ENCODE measurements at places on chromosomes 2 and 18.

DNA sequence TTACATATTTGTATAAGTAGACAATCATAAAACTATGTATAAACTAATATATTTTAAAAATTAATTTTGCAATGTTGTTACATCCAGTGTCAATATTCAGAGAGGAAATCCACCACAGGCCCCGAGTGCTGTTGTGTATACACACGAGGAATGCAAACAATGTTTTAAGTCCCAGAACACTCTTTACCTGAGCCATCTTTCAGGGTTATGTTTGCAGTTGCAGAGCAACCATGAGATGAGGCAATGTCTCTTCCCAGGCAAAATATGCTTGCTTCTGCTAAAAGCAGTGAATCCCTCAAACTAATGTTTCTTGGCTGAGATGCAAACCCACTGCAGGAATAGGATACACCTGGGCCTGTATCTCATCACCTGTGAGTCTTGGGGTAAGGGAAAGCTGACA lies 91.3 kb downstream of the ASXL2 start:
- DNase-seq, result no peak

GRCh38 chr2:102015399-102015798 lies 23.6 kb downstream of the IL1R2 start:
- no peak for DNase-seq

- no peak for DNase-seq
Observed at GRCh38 chr2:197378086-197378485, 56.7 kb downstream of the SF3B1 start.

DNA sequence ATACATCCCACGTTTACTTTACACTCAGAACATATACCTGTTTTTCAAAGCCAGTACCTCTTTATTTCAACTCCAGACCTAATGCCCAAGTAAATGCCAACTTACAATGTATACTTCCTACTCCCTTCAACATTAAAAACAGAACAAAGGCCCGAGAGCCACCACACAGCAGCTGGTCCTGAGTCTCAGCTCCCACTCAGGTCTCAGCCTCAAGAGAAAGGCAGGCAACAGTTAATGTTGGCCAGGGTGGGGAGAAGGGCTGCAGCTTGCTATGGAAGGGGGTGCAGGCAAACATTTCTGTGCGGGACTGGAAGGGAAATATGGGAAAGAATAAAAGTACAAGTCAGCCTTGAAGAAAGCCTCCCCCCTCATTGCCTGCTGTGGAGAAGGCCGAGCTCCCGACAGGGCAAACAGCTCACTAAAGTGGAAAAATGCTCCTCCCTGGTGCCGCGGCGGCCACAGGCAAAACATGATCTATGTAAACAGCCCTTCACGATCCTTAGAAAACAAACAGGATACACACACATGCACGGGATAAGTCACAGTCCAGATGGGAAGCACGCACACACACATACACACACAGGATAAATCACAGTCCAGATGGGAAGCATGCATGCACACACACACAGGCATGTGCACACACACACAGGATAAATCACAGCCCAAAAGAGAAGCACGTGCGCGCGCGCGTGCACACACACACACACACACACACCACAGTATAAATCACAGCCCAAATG lies 67.4 kb downstream of the ADNP2 start:
- DNase-seq, result no peak

GRCh38 chr2:188345020-188345419 lies 53.3 kb downstream of the GULP1 start:
- DNase-seq, result no peak

DNA sequence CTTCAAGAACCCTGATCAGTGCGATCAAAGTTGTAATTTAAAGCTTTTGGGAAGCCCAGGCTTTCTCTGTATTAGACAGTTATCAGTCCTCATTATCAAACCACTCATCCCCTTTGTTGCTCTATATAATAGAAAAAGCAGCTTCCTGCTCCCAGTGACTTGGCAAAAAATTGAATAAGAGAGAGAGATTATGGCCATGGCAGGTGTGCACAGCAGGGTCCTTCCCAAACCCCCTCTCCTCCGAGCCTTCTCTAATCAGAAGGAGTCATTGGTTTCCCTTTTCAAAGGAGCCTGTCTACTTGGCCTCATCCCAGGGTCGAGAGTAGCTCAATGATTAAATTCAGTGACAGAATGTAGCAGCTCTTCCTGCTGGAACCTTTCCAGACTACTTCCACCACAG lies 81.5 kb downstream of the SEMA4F start:
- no peak for DNase-seq

GRCh38 chr2:170216981-170217380 lies 39.0 kb downstream of the MYO3B start:
- no peak for DNase-seq

- no peak for DNase-seq
Observed at GRCh38 chr2:20771299-20771698, 51.6 kb downstream of the LDAH start.

GRCh38 chr18:64799376-64799775 lies 650.5 kb upstream of the LINC00305 start:
- no peak for DNase-seq

DNA sequence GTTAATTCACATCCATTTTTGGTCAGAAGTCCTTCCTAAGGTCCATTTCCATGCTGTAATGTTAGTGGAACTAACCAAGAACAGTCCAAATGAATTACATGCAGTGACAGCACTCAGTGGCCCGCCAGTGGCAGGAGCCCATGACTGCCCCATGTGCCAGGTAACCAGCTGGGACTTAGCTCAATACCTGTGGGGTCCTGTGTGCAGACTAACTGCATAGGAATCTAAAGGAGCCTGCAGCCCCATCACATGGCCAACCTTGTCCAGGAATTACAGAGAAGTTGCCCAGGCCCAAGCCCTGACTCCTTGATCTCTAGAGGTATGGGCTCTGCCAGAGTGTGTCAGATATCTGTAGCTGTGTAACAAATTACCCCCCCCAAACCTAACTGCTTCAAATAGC lies 35.4 kb upstream of the GPR17 start:
- no peak for DNase-seq

DNA sequence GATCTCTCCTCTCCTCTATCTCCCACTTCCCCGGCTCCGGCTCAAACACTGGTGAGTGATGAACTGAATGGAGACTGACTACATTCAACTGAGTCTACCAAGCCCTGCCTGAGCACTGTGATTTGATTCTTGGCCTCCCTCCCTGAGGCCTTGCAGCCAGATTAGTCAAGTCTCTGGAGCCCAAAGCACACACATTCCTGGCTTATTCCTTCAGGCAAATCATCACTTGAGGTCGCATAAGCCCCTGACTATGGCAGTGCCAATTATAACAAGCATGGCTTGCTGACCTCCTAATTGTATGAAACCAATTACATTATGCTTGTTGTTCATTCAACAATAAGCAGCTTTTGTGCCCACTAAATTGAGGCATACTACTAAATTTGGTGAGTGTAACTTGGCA lies 34.6 kb downstream of the EFEMP1 start:
- DNase-seq, result no peak

- no peak for DNase-seq
Observed at GRCh38 chr2:176873403-176873802, 339.2 kb upstream of the HNRNPA3 start.

DNA sequence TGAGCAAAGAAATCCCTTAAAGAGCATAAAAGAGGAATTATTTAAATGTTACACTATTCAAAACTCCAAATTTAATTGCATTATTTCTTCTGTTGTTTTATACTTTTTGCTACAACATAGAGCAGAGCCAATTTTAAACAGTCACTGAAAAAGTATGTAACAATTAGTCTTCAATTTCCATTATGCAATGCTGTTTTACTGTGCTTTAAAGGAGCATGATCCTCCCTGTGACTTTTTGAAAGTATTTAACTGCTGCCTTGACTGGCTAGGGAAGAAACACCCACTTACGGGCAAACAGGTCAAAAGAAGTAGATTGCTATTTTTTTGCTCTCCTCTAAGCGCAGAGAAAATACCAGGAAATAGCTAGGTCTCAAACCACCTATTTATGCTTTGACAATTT lies 217.4 kb upstream of the GCFC2 start:
- DNase-seq, result no peak

- no peak for DNase-seq
Observed at GRCh38 chr2:236551471-236552211, 18.0 kb upstream of the ACKR3 start.

- no peak for DNase-seq
Observed at GRCh38 chr2:170425281-170425751, 247.4 kb downstream of the MYO3B start.

DNA sequence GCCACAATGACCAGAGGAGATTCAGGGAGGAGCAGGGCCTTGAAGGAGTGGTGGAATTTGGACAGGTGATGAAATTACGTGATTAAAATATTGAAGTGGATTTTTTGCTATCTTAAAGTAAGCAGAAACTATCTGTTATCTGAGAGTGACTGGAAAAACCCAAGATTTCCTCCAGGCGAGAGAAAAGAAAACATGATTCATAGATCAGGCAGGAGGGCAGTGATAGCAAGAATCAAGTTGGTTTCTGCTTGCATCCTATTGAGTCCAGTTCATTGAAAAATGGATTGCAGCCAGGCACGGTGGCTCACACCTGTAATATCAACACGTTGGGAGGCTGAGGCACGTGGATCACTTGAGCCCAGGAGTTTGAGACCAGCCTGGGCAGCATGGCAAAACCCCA lies 127.8 kb downstream of the NXPH2 start:
- no peak for DNase-seq

DNA sequence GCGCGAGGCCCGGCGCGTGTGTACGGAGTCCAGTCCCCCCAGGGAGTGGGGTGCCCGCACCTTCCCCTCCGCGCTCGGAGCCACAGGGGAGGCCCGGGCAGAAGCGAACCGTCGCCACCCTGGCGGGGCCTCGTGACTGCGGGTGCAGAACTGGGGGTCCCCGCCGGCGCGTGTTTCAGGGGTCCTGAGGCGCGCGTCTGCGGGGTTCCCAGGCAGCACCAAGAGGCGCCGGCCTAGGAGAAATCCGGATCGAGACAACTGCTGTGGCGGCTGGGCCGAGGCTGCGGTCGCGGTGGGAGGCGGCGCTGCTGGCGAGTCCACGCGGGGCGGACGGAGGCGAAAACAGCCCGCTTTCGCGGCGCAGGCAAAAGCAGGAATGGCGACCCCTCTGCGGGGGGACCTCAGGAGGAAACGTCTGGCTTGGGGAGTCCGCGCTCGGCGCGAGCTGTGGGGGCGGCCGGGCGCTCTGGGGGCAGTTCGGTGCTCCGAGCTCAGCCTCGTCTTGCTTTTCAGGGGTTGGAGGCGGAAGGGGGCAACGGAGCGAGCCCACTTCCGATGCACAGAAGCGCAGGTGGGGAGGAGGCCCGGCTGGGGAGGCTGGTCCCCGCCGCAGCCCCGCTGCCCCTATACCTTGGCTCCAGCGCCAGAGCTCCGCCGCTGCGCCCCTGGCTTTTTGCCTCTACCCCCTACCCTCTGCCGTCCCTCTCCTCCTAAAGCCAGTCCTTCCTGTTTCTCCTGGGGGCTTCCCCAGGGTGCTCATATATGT lies 81.5 kb upstream of the LDLRAD4 start:
- DNase-seq, result no peak

- DNase-seq, result no peak
Observed at GRCh38 chr2:184830531-184830930, 232.2 kb downstream of the ZNF804A start.

- no peak for DNase-seq
Observed at GRCh38 chr18:52617931-52618330, 277.9 kb downstream of the DCC start.

DNA sequence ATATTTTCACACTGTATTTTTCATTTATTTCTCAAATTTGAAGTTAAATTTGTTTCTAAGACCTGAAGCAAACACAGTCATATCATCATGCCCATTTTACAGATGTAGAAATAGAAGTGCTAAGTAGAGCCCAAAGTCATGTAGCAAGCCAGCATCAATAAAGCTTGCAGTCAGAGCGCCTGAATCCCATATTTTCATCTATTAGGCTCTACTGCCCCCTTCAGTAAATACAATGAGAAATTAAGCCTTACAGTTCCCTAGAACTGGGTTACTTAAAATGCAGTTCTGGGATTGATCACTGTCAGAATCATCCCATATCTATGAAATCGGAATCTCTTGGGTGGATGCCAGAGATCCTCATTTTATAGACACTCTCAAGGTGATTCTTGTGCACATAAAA lies 419.9 kb downstream of the TGIF1 start:
- peak; percentile 70 for DNase-seq

DNA sequence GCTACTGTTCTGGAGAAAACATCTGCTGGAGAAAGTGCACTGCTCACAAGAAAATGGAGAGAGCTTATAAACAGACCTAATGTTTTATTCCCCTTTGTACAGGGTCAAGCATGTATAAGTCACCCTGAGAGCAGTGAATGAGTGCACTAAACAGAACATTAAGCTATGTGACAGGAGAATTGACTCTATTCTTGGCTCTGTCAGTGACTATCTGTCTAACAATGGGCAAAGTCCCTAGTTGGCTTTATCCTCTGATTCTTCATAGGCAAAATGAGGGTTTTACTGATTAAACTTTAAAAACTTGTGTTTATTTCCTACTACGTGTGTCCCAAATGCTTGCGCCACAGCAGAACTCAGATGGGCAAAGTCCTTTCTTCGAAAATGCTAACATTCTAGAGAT lies 655.1 kb upstream of the SLC39A10 start:
- DNase-seq, result no peak

GRCh38 chr2:114134146-114134545 lies 244.3 kb downstream of the ACTR3 start:
- no peak for DNase-seq

DNA sequence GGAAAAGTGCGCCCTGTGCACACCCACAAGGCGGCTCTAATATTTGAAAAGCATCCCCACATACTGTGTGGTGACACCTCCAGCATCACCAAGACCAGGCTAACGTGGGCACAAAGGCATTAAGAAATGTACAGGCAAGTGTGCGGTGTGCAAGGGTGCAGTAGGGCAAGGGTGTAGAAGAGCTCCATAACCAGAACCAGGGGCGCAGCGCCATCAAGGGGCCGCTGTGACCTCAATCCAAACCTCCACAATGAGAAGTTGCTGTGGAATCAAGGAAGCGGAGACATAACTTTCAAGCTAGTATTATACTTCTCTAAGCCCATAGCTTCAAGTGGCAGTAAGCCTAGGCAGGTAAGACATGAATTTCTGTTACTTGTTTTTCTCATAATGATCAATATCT lies 13.0 kb downstream of the L3MBTL4 start:
- peak; percentile 24 for DNase-seq

GRCh38 chr2:226410247-226410835 lies 389.3 kb downstream of the IRS1 start:
- DNase-seq, result no peak

- DNase-seq, result no peak
Observed at GRCh38 chr18:13179566-13180113, 38.9 kb upstream of the LDLRAD4 start.

GRCh38 chr18:2680216-2680792 lies 24.8 kb downstream of the SMCHD1 start:
- no peak for DNase-seq

GRCh38 chr2:237062585-237062984 lies 23.1 kb upstream of the COPS8 start:
- DNase-seq, result no peak
